ENCODE measurements at places on chromosomes 7 and 10.
A peak's percentile ranks its signal among the peaks of the same experiment; 100 is the strongest.

DNA sequence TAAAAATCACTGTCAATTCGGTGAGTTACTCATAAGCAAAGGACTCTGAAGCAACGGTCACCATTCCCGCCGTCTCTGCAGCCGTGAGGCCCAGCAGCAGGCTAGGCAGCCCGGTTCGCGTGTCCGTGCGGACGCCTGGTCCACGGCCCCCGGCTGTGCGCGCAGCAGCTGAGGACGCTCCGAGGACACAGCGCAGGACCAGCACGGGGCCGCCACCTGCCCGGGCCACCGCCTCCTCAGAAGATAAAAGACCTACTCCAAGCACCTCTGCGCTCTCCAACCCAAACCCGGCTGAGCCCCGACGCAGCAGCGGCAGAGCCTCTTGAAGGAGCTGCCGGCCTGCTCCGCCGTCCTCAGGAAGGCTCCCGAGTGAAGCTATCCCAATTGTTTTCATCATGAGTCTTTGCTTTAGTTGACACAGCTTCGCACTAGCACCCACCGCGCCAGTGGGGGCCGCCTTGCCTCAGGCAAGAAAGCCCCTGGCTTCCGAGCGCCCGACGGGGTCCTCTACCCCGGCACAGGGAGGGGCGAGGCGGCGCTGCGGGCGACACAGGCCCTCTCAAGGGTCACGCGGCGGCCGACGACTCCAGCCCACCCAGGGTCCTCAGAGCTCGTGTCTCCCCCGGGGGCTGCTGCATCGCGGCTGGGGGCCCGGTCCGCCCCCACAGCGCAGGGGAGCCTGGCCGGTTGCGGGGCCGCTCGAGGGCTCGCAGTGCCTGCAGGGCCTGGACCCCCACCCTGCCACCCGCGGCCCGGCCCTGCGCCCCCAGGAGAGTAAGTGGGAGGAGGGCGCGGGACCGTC is 16.9 kb upstream of the GPR146 start:
- DNase-seq = peak; percentile 70

DNA sequence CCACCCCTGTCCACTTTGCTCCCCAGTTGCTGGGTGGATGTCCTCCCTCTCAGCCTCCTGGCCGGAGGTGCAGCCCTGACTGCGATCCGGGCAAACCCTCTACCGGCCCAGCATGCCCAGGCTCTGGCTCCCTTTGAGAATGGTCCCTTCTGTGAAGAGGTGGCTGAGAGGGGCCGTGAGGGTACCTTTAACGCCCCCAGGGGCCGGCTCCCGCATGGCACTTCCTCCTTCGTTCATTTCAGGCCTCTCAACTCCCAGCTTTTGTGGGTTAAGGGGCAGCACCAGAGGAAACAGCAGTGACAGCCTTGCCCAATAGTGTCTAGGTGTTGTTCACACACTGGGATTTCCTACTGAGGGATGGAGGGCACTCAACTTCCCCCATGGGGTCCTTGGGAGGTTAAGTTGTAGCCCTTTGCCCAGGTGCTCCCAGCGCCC is 33.2 kb upstream of the HABP2 start:
- DNase-seq = no peak

DNA sequence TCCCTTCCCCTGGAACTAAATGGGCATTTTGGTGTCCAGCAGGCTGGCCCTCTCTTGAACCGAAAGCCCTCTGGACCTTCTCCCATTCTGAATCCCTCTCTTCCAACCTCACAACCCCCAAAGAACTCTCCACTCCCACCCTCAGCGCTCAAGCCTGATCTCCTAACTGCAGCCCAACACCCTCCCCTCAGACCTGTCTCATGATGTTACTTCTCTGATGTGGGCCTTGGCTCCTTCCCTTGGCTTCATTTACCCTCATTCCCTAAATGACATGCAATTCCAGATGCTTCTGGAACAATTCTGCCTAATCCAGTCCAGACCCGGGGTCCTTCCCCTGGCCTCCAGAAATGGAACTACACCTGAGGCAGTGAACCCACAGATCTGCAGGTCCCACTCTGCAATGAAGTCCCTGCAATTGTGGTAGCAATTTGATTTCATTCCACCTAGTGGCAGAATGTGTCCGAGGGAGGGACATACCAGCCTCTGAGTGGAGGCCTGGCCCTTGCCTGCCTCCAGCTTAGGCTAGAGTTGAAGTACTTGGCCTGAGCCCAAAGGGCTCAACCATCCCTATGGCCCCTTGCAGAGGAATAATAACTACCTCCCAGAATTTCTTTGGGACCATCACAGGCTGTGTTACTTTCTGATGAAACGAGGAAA is 4.1 kb upstream of the CEP41 start:
- no peak for DNase-seq

DNA sequence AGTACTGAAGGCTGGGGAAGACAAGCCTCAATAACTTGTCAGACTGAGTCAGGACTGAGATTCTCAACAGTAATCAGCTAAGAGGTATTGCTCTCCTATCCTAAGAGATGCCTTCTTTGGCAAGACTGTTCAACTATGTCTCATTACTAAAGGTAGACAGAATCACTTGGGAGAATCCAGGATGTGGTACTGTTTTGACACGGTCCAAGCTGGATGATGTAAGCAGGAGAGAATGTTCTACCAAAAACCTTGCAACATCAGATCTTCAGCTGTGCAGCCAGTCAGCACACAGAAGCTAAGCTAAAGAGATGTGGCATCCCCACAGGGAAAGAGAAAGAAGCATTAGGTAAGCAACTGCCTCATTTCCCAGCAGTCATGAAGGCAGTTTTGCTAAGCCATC is 391.4 kb downstream of the NRG3 start:
- DNase-seq = no peak

GRCh38 chr10:3090914-3091787 is 23.8 kb downstream of the PFKP start:
- DNase-seq = no peak

- DNase-seq = no peak
Observed at GRCh38 chr7:115037128-115037802, 115.4 kb downstream of the MDFIC start.

DNA sequence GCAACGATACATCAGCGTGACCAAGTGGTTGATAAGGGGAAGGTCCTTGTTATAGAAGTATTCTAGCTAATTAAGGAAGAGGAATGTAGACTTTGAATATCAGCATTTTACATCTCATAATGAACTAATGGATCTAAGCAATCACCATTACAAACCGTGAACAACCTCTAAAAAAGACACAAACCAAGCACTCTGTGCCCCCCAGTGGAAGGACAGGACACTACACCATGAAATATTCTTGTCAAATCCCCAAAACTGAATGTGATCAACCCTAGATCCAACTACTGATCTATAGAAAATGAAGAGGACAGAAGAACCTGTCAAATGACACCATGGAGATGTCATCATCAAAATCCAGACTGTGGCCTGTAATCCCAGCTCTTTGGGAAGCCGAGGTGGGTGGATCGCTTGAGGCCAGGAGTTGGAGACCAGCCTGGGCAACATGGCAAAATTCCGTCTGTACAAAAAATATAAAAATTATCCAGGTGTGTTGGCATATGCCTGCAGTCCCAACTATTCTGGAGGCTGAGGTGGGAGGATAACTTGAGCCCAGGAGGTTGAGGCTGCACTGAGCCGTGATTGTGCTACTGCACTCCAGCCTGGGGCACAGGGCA is 111.3 kb upstream of the CARD11 start:
- DNase-seq = no peak

- no peak for DNase-seq
Observed at GRCh38 chr10:33611423-33611822, 277.0 kb upstream of the NRP1 start.

- no peak for DNase-seq
Observed at GRCh38 chr7:19109000-19109946, 8.2 kb downstream of the TWIST1 start.

DNA sequence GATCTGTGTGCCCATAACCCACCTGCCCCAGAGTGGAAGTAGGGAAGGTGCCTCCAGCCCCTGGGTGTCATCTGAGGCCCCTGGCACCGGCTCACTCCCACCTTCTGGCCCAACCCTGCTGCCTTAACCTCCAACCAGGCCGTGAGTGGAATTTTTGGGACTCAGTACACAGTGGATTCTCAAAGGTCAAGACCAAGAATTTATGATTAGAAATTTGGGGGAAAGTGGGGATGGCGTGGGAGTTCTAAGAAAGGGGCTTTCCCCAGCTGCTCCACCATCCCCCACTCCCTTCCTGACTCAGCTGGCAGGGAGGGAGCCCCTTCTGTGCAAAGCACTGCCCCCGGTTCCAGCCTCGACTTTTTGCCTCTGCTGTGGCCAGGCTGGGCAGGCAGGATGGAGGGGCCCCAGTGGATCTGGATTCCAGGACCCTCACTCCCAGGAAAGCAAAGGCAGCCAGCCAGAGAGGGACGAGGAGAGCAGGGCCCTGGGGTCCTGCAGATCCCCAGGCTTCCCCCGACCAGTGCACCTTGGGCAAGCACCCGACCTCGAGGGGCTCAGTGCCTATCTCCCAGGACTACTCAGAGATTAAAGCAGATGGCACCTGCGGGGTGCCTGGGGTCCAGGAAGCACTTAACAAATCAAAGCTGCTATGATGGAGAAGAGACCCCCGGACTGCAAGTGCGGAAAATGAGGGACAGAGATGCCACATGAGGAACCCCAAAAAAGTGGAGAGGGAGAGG is 12.8 kb downstream of the SPOCK2 start:
- no peak for DNase-seq

- DNase-seq = no peak
Observed at GRCh38 chr7:32158751-32159745, 88.8 kb upstream of the PDE1C start.

DNA sequence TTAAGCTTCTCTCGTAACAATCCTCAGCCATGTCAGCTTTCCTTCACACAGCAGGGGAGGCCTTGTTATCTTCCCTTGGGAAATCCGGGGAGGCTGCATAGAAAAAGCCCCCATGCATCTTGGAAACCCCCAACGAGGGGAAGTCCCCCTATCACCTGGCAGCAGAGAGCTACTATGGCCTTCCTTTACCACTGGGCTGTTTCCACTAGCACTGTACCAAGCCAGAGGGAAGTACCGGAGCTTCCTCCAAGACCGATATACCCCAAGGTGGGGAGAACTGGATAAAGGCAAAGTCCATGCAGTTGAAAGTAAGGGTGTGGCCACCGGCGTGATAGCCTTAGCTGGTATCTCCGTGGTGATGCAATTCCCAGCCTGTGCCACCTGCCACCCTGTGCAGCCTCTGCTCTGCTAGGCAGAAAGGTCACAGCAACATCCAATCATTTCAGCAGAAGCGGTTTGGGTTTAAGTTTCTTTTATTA is 4.4 kb upstream of the CLIP2 start:
- DNase-seq = peak; percentile 27

DNA sequence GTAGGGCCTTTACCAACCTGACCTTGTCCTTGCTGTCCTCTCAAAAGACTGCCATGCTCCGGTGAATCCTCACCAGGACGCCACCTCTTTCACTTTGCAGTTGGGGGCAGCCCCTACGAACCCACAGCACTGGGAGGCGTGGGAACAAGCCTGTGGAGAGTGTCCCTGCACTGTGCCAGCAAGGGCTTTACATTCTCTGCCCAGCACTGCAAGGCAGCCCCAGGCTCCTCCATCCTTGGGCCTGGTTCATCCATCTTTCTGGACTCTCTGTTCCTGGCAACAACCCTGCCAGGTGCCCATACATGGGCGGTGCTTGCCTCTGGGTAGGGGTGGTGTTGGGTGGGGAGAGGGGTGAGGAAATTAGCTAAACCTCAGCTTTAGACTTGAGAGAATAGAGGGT is 1.4 kb downstream of the CHAT start:
- no peak for DNase-seq

DNA sequence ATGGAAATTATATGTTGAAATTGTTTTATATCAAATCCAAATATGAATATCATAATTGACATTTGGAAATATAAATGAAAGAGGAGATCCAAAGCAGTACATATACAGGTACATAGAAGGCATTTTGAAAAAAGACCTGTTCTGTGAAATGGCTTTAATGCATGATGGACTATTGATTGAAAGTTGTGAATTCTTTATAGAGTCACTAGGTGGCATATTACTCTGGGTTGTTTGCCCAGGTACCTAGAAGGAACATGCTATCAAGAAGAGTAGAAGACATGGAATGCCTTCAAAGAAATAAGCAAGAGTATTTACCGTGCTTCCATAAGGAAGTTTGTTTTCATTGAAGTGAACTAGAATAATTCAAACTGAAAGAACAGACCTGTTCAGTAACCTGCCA is 160.0 kb upstream of the ANK3 start:
- no peak for DNase-seq

DNA sequence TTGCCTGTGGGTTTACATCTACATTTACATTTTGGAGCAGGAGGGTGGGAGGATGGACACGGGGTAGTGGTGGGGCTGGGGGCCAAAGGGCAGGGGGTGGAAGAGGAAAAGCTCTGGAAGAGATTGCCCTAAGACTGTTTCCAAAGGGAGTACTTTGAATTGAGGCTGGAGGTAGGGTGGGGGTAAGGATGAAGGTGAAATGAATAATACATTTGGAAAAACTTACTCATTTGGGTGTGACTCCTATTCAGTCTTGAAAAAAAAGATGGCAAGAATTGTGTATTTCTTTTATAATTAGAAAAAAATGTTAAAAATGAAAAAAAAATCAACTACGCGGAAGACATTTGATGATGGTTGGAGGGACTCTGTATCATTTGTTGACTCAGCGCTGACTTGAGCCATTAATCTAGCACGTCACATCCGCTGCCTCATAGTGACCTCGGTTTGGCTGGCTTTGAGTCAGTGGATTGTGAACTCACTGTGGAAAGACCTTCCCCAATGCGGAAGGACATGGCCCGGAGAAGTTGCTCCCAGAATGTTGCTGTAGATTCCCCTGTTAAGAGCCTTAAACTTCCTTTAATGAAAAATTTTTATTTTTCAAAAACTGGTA is 2.8 kb downstream of the FAM180A start:
- no peak for DNase-seq

DNA sequence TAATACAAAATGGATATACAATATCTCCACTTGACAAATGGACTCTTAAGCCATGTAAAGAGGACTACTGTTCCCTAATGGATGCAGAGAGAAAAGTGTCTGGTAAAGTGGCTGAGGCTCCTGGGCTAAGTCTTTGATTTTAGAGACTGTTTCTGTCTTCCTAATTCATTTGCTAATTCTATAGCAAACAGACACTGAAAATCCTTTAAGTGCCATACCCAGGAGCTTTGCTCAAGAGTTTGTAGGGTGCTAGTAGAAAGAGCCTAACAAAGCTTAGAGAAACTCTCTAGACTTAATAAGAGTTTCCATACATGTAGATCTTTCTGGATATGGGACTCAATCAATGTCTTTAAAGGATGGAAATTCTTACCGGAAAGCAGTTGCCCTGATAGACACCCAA is 16.7 kb downstream of the CEP55 start:
- no peak for DNase-seq

GRCh38 chr7:29538389-29538788 is 25.2 kb upstream of the PRR15 start:
- DNase-seq = no peak

Data from Right ventricle myocardium inferior (tissue), 1 donor.